ENCODE measurements at places on chromosomes 6 and 20. TPM values are rescaled to one million over a fixed set of nuclear protein-coding genes. Genes with fewer than 3 reads are reported as not detected.

SMLR1 gene
- not detected for total RNA-seq

SLC17A9 gene
- 26.1 TPM for total RNA-seq

C6orf15 gene
- not detected for total RNA-seq

TMEM170B gene
- total RNA-seq = 0.35 TPM

SIRPD gene
- total RNA-seq = not detected

WFDC12 gene
- not detected for total RNA-seq

DNAH8 gene
- not detected for total RNA-seq

OPN5 gene
- total RNA-seq = not detected

JAG1 gene
- 3.2 TPM for total RNA-seq

PLCB1 gene
- 5.8 TPM for total RNA-seq

OR10C1 gene
- not detected for total RNA-seq

BPIFA2 gene
- total RNA-seq = not detected

PPP1R16B gene
- not detected for total RNA-seq

PROKR2 gene
- not detected for total RNA-seq

TMEM244 gene
- not detected for total RNA-seq
